Upper lobe of right lung (tissue), 1 donor: ENCODE measurements at places on chromosomes 11 and 22. TPM values are rescaled to one million over a fixed set of nuclear protein-coding genes. Genes with fewer than 3 reads are reported as not detected.

DNA sequence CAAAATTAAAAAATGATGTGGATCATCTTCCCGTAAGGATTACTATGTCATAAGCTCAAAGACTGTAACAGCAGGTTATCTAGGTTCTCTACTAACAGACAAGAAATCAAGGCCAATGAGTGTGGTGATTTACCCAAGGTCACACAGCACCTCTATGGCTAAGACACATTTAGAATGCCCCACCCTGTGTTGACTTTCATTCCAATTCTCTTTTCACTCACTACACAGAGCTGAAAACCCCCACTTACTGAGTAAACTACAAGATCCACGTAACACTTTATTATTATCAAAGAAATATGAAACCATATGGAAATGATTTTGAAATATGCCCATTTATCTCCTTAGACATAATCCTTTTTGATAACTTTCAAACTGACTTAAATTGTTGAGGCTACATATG, 4.8 kb upstream of the PRSS23 start:
- no peak for DNase-seq

GRCh38 chr22:49417833-49418232, 409.8 kb downstream of the BRD1 start:
- no peak for DNase-seq

GRCh38 chr11:116960930-116961329, 123.5 kb upstream of the APOA1 start:
- DNase-seq = no peak

DNA sequence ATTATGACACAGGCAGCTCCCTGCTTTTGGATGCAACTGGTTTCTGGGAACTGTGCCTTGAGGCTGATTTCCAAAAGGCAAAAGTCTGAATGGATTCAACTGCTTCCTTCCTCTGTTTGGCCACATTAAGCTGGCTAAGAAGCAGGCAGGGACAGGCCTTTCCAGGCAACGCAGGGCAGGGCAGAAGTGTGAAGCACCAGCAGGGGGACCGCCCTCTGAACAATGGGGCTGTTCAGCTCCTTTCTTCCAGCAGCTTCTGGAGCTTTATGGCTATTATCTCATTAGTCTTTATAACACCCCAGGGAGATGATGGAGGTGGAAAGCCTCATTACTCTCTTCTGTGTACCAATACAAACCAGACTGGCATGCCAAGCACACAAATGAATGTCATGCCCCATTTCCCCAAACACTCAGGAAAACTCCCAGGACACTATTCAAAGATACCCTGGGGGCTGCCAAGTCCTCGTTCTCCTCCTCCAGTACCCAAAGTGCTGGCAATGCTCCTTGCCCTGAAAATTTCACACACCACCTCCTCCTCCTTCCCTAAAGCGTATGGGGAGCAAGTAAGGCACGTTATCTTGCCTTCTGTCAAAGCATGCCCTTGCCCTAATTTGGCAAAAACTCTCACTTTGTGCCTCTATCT, 21.3 kb downstream of the MORC2 start:
- no peak for DNase-seq

DNA sequence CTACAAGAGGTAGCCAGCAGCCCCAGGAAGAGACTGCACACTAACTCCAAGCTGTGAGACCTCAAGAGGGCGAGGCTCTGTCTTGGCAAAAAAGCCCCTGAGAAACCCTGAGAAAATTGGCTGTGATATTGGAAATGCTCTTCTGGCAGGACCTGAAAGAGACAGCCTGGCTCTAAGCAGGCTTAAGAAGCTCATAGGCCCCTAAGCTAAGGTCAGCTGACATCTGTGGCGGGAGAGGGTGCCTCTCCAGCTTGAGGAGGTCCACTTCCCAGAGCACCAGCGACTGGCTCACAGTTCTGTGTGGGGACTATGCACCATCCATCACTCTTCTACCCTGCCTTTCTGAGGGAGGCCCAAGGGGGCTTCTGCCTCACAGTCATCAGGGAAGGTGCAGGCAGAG, 12.4 kb downstream of the PLEKHA7 start:
- no peak for DNase-seq

- no peak for DNase-seq
Measured at GRCh38 chr22:32158712-32159533, at the start of gene C22orf42. C22orf42 (minus strand) TSS chr22:32159303; CDS start chr22:32159215, 88 bp downstream.

DNA sequence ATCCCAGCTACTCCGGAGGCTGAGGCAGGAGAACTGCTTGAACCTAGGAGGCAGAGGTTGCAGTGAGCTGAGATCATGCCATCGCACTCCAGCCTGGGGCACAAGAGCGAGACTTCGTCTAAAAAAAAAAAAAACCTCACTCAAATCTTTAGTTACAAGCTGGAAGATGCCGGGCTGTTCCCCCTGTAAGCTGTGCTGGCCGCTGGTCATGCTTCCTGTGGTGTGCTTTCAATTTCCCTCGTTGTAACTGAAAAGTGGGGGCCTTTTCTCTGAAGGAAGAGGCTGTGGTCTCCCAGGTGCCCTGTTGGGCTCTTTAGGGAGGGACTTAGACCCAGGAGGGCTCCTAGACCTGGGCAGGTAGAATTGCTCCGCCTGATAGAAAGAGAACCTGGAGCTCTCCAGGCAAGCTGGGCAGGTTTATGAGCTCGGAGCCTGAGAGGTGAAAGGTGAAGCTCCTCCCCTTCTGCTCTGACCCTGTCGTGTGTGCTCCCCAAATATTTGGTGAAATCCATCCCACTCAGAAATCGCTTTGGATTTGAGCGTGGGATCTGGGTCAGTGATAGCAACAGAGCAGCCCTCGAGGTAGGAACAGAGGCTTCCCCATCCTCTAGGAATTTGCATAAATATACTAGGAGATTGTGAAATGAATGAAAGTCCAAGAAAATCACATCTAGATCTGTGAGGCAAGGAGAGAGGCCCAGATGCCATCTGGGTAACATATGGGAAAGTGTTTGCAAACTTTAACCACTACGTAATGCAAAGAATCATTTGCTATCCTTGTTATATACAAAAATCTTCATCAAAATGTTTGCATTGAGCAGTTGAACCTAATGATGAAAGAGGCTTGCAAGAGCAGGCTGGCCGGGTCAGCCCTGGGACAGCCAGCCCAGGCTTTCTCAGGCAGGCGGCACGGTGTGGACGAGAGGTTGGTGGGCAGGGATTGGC, 154.3 kb downstream of the FBXO7 start:
- DNase-seq = no peak

DNA sequence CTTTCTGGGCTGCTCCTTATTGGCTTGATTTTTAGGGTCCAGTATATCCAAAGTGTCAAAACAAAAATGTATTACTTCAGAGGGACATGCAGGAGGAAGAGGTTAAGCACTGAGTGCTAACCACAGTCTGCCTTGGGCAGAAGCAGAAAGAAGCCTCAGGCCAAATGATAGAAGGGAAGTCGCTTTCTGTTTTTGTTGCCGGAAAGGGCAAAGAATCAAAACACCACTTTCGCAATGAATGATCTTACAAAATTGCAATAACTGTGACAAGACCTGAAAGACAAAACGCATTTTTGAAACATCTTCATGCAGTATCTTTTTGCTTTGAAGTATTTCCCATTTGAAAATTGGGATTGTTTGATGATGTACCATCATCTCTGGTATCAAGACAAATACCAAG, 70.1 kb upstream of the PICALM start:
- no peak for DNase-seq

- DNase-seq = no peak
Measured at GRCh38 chr22:45805413-45805812, 133.8 kb downstream of the ATXN10 start.

- DNase-seq = no peak
Measured at GRCh38 chr22:40966726-40967085, 15.5 kb downstream of the RBX1 start.

- peak; percentile 92 for DNase-seq
Measured at GRCh38 chr11:783581-784015, 6.3 kb downstream of the CEND1 start.

The MUC6 gene
- not detected for total RNA-seq

The P4HA3 gene
- total RNA-seq = 0.96 TPM
